ENCODE measurements at places on chromosomes 5 and 9.

GRCh38 chr5:126973193-126973592, 57.2 kb downstream of the MARCHF3 start:
- no peak for DNase-seq

DNA sequence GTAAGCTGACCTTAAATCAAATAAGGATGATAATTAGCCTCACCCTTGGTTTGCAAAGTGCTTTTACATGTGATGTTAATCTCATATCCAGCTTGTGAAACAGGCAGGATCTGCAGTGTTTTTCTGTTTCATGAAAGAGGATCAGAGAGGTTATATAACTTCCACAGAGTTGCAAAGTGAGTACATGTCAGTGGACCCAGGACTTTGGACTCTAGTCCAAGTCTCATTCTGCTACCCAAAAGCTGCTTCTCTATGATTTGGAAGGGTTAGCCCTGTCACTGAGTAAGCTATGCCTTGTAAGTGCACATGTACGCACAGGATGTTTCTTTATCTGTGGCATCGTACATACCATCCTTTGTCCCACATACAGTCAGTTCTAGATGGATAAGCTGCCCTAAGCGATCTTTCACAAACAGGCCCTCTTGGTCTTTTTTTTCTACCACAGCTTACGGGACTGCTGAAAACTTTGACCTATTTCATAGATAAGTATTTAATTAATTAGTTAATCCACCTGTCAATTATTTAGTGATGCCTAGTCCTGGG, 322.9 kb downstream of the TMEM38B start:
- DNase-seq: no peak

DNA sequence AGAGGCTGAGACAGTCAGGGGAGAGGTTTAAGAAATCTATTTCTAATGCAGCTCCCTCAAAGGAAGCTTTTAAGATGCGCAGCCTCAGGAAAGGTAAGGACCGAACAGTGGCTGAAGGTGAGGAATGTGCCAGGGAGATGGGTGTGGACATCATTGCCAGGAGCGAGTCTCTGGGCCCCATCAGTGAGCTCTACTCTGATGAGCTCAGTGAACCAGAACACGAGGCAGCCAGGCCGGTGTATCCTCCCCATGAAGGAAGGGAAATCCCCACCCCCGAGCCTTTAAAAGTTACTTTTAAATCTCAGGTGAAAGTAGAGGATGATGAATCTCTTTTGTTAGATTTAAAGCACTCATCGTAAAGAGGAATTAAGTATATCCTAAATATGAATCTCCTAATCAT, 8.2 kb downstream of the CAVIN4 start:
- DNase-seq: no peak

- no peak for DNase-seq
These were observed 11.9 kb upstream of the TBC1D9B start for GRCh38 chr5:179919487-179920060.

DNA sequence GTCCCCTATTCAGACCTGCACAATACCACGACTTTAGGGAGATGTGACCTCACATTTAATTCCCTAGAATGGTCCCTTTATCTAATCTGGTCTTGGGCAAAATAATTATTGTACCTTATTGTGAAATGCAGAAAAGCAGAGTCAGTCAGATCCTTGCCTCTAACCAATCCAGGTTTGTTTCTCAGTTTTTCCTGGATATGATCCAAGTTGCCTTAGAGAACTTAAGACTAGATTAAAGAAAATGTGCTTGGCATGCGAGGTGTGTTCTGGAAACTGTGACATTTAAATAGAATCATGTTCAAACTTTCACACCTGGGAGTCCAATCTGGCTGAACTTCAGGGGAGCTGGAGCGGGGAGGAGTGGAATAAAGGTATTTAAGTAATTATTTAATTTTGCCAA, 696.2 kb downstream of the DNAH5 start:
- DNase-seq: no peak

DNA sequence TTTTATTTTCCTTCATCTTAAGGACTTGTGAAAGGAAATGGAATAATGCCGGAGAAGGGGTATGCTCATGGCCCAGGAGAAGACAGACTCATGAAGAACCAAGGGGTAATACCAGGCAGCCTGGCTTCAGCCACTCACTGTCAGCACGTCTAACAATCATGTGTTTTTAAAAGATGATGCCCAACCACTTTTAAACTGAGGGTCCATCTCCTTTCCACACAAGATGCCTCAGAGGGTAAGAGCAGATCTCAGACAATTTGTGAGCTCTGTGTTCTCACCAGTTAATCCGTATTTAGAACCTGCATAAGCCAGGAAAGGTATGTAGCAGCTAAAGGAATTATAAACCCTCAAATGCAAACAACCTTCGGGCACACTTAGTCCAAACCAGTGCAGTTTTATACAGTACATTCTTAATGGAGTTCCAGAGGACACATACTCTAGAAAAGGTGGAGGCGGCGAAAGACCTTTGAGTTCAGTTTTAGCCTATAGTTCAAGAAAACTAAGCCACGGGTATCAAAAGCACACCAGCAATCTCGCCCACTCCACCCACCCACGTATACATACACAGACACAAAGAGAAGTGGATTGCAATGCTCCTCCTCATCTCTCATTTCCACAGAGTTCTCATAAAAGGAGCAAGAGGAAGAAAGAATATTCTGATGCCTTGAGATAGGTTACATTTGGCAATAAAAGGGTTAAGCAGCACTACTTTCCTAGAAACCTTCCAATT, 2.6 kb downstream of the DIAPH1 start:
- DNase-seq: no peak

DNA sequence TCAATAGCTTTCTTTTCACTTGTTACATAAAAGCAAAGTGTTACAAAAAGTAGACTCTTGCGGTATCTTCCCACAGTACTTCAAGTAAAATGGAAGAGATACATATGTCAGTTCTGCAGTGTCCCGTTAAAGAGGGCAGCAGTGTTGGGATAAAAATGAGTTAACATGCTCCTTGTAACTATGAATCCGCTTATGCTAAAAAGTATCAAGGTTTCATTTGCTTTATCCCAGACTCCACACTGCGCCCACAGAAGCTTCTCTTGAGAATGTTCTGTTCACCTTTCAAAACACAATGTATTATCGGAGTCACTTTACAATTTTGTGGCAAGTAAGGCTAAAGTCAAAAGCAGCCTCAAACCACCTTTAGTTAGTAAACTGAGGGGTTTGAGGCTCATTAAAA, 790 bp downstream of the PTAR1 start:
- DNase-seq: no peak

GRCh38 chr9:659286-659685, 182.2 kb upstream of the DMRT1 start:
- no peak for DNase-seq

- no peak for DNase-seq
These were observed 33.2 kb downstream of the FAT2 start for GRCh38 chr5:151557951-151558350.

DNA sequence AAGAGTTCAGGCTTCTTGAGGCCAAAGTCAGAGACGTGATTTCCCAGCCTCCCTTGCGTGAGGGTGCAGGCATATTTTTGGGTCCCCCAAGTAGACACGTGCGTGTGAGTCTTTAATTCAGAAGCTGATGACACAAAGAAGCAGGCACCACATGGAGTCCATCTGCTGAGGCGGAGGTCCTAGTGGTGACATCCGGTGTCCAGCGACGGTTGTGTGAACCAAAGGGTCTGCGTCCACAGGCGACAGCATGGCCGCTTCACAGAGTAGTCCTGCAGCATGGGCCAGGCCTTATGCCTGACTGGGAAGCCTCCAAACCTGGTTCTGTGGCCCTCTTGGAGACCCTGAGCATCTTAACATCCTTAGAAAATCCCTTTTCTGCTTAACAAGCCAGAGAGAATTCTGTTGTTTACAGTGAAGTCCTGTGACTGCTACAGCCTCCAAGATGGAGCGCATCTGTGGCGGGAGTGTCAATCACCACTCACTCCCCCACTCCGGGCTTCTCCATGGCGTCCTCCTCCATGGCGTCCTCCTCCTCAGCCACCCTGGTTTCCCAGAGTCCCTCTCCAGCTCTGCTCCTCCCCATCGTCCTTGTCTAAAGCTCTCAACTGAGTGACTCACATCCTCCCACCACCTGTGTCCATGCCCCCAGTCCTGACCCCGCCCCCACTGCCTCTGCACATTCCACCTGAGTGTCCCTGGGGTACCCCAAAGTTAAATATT, 133.8 kb downstream of the PAX5 start:
- no peak for DNase-seq

GRCh38 chr9:95017062-95017461, 290.6 kb downstream of the AOPEP start:
- no peak for DNase-seq

- no peak for DNase-seq
These were observed 11.1 kb downstream of the EXD3 start for GRCh38 chr9:137411645-137412380.

DNA sequence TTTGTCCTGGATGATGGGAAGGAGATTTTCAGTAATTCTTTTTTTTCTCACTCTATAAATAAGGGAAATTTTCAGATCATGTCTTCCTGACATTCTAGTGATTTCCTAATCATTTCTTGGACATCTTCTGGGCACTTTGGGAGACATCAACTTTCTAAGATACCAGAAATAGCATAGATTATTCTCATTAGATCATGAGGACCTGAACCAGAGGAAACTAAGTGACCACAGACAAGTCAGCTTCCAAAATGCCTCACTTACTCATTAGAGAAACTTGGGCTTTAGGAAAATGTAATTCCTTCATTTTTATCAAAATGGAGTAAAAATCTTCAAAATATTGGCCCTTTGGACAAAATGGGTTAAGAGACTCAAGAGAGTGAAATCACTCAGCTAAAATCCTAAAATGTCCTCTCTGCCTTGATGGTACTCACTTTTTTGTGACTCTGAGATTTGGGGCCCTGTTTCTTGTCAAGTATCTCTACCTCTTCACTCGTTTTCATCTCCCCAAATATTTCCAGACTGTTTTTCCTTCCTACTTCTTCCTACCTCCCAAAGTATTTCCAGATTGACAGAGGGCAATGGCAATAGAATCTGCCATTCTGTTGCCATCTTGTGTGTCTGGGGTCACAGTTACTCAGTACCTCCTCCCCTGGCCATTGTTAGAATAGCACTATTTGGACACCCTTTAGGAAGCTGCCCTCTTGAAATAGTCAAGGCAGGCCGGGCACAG, 194.5 kb downstream of the NR3C1 start:
- DNase-seq: no peak

Data from activated CD4-positive, alpha-beta T cell treated with anti-CD3 and anti-CD28 coated beads, Interleukin-2, amount 50 U/mL, for 24 hours (primary cell).